Tibial nerve (tissue), 4 donors: ENCODE measurements at places on chromosomes 2 and 18. TPM values are rescaled to one million over a fixed set of nuclear protein-coding genes. Genes with fewer than 3 reads are reported as not detected.

The TRIM54 gene
- 2.7 TPM for total RNA-seq

DNA sequence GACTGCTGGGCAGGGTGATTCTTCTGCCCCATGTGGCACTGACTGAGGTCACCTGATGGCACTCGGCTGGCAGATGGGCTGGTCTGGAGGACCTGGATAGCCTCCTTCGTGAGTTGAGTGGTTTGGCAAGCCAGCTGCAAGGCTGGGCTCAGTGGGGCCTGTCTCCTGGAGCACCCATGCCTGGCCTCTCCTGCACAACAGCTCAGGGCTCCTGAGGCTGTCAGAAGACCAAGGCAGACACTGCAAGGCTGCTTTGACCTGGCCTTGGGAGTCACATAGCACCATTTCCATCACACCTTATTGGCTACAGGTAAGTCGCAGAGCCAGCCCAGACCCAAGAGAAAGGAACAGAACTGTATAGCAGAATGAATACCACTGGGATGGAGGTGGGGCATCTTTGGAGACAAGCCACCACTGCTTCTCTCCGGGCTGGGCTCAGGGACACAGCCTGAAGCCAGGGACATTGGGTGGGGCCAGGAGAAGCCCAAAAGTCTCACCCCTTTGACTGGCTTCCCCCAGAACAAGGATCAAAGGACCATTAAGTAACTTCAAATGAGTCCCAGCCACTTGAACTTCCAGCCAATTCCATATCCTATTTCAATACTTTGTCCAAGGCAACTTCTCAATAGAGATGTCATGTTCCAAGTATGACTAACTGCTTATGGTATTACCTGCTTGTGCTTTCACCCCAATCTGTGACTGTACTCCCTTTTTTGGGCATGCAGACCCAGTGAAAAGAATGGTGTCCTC is 156.3 kb downstream of the CABLES1 start:
- no peak for DNase-seq

GRCh38 chr2:202377207-202377761 is 1.2 kb downstream of the BMPR2 start:
- peak; percentile 24 for DNase-seq

The PMAIP1 gene
- total RNA-seq = not detected

GRCh38 chr2:30351116-30351515 is 95.9 kb upstream of the LCLAT1 start:
- no peak for DNase-seq

- DNase-seq = no peak
Measured at GRCh38 chr2:3361518-3362389, 15.9 kb downstream of the EIPR1 start.

GRCh38 chr2:232042911-232043574 is 81.5 kb downstream of the DIS3L2 start:
- no peak for DNase-seq

The DYTN gene
- total RNA-seq = not detected

- no peak for DNase-seq
Measured at GRCh38 chr2:233680361-233681045, 1.2 kb upstream of the UGT1A7 start.

The INHBB gene
- total RNA-seq = 24.3 TPM

DNA sequence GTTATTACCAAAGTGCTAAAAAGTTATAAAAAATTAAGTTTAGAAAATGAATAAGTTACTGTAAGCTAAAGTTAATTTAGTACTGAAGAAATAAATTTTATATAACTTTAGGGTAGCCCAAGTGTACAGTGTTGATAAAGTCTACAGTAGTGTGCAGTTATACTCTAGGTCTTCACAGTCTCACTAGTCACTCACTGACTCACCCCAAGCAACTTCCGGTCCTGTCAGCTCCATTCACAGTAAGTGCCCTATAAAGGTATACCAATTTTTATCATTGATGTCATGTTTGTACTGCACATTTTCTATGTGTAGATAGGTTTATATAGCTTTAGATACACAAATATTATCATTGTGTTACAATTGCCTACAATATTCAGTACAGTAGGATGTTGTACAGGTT is 518.3 kb upstream of the PIK3C3 start:
- no peak for DNase-seq

DNA sequence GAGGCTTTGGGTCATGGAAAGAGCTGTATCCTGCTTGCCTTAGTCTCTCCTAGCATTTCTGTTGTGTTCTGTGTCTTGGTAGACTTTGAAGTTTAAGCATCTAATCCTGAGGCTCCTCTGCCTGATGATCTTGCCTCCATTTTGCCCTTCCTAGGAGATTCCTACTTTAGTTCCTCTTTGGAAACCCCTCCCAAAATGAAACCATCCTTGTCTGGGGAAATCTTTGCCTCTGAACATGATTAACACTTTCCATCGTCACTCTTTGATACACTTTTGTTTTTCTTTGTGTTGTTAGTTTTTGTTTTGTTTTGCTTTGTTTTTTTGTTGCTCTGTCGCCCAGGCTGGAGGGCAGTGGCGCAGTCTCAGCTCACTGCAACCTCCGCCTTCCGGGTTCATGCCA is 9.2 kb downstream of the ATG16L1 start:
- no peak for DNase-seq

The DES gene
- total RNA-seq = 50.4 TPM

DNA sequence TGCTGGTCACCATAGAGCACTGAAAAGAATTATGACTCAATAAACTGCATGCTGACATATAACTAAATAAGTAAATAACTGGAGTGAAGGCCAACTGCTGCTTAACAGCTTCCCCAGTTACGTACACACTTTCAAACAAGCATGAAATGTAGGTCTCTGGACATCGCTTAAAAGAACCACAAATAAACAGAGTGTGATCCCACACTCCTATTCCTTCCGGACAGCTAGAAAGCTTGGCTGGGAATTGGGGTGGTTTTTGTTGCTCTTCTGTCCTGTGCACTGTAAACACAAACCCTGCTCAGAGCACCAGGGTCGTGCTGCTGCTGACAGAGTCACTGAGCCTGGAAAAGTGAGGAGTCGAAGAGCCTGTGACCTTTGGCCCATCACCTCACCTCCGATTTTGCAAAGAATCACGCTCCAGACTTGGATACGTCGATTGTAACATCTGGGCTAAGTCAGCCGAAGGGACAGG is 162.7 kb upstream of the NT5C1B start:
- no peak for DNase-seq

The GPR45 gene
- total RNA-seq = not detected

The ANKRD44 gene
- 48.9 TPM for total RNA-seq
